ENCODE measurements at places on chromosomes 12 and 14.

DNA sequence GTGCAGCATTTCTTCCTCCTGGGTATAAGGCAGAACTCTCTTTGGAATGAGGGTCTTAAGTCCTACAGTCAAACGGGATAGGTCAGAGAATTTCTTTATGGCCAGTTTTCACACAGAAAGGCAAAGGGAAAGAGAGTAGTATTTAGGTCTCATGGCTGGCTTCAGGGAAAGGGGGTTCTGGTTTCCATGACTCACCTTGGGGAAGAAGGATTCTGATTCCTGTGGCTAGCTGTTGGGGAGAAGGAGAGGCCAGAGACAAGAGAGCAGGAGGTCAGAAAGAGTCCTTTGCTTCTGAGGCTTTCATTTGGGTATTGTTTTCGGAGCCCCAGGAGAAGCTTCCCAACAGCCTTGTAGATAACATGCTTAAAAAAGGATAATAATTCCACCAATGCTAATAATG lies 332.5 kb downstream of the NPAS3 start:
- peak; percentile 5 for DNase-seq

- DNase-seq: no peak
These were observed 244.4 kb upstream of the FOXN3 start for GRCh38 chr14:89661392-89661791.

- no peak for DNase-seq
These were observed 83.4 kb downstream of the PDE6H start for GRCh38 chr12:15056218-15056617.

GRCh38 chr14:61102549-61103466 lies 121.8 kb downstream of the SLC38A6 start:
- no peak for DNase-seq

- DNase-seq: peak; percentile 69
These were observed 21.9 kb upstream of the PTGR2 start for GRCh38 chr14:73829526-73830431.

All from AG10803 (cell line).